Daoy (cell line): ENCODE measurements at places on chromosomes 6 and 20. TPM values are rescaled to one million over a fixed set of nuclear protein-coding genes. Genes with fewer than 3 reads are reported as not detected.

EYS gene
- total RNA-seq = not detected in 2 replicates

HTR1E gene
- total RNA-seq = not detected in 2 replicates

ERVFRD-1 gene
- total RNA-seq = not detected in 2 replicates

GSTA2 gene
- not detected in 2 replicates for total RNA-seq

BPIFA1 gene
- not detected in 2 replicates for total RNA-seq

SIRPB2 gene
- not detected in 2 replicates for total RNA-seq

SLC44A4 gene
- total RNA-seq = not detected in 2 replicates

ARMH2 gene
- total RNA-seq = not detected in 2 replicates

ANKRD66 gene
- not detected in 2 replicates for total RNA-seq

PPP1R16B gene
- under 0.01 TPM in 1 of 2 replicates, not detected in the other for total RNA-seq

CHRNA4 gene
- not detected in 2 replicates for total RNA-seq

SLC2A10 gene
- total RNA-seq = 3.8 and 11.4 TPM in 2 replicates

SLC17A3 gene
- total RNA-seq = not detected in 2 replicates

XRN2 gene
- 91.5 and 97.2 TPM in 2 replicates for total RNA-seq

MEI4 gene
- 0.11 and 0.45 TPM in 2 replicates for total RNA-seq

MYT1 gene
- total RNA-seq = 0.06 TPM in 1 of 2 replicates, not detected in the other

HSF2 gene
- total RNA-seq = 32.7 and 38.2 TPM in 2 replicates

DOK5 gene
- total RNA-seq = 0.06 and 0.91 TPM in 2 replicates

TNFRSF21 gene
- total RNA-seq = 38.7 and 39.3 TPM in 2 replicates

ID4 gene
- 2.1 and 3.0 TPM in 2 replicates for total RNA-seq

RIPPLY2 gene
- 5.1 and 5.4 TPM in 2 replicates for total RNA-seq

KHDC1 gene
- 5.8 and 6.2 TPM in 2 replicates for total RNA-seq

GPX5 gene
- not detected in 2 replicates for total RNA-seq

MAFB gene
- 0.97 and 1.1 TPM in 2 replicates for total RNA-seq

IRF4 gene
- total RNA-seq = 0.23 TPM in 1 of 2 replicates, not detected in the other

SLPI gene
- not detected in 2 replicates for total RNA-seq
